ENCODE measurements at places on chromosomes 2 and 18.

- DNase-seq = no peak
Observed at GRCh38 chr18:5275872-5276271, 19.7 kb downstream of the ZBTB14 start.

GRCh38 chr2:160338901-160339685, 139.0 kb upstream of the ITGB6 start:
- DNase-seq = peak; percentile 38

DNA sequence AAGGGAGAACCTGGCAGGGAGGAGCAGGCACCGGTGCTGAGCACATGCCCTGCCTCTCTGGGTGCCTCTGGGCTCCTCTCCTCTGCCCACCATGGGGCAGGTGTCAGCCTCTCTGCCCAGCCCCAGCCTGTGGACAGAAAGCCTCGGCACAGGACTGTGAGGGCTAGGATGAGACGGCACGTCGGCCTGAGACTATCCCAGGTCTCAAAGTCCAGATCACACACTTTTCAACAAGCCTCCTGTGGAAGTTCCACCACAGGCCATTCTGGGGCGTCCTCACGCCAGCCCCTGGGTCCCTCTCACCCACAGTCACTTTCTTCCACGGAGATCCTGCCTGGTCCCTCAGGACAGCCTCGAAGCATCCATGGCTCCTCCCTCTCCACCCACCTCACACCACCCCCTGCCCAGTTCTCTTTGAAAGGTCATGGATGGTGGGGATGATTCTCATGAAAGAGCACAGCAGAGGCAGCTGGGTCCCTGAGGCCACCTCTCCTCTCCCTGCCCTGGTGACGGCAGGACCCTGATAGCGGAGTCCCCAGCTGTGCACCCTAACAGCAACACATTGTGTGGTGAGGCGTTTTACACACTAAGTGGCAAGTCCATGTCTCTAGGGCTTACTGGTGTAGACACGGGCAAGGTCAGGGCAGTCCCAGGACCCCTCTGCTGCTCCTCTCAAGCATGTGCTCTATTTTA, 569.4 kb upstream of the SALL3 start:
- DNase-seq = no peak

DNA sequence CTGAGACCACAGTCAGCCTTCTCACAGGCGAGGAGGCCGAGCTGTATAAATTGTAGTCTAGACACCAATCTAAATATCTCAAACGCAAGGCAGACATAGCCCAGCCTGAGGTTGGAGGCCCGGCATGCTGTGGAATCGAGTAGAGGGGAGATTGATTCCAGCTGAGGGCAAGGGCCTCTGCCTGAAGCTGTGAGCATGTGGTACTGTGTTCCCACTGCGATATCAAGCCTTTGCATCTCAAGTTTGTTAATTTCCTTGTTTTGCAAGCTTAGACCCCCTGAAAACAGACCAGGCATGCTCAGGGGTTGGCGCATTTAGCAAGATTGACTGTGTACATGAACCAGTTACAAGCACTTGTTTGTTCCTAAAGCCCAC, 65.1 kb upstream of the FOSL2 start:
- DNase-seq = no peak
